ENCODE measurements at places on chromosomes 4 and X.

DNA sequence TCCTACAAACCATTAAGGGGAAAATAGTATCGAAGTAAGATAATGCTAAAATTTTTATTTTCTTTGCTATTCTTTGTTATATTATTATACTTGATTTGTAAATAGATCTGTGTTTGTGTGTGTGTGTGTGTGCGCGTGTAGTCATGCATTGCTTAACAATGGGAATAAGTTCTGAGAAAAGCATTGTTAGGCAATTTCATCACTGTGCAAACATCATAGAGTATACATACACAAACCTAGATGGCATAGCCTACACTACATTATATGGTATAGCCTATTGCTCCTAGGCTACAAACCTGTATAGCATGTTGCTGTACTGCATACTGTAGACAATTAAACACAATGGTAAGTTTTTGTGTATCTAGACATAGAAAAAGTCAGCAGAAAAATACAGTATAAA lies 17.1 kb downstream of the MTTP start:
- no peak for DNase-seq

DNA sequence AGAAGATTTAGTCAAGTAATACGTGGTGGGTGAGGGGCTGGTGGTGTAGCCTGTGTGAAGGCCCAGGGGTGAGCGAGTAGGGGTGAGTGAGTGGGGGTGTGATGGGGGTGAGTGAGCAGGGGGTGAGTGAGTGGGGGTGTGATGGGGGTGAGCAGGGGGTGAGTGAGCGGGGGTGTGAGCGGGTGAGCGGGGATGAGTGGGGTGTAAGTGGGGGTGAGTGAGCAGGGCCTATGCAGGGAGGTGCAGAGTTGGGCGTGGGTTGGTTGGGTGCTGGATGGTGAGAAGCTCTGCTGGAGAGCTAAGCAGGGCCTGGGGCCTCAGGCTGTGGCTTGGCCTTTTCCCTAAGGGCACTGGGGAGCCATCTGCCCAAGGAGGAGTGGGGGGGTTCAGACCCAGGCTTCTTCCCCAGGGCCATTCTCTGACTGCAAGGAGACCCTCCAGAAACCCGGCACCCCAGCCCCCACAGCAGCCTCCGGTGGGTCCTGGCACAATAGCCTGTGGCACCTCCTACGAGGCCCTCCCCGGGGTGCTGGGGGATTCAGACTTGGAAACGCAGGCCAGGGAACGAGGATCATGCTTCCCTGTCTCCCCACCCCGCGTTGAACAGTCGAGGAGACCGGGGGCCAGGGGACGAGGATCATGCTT lies 30.4 kb downstream of the SH3TC1 start:
- DNase-seq, result peak; percentile 6

DNA sequence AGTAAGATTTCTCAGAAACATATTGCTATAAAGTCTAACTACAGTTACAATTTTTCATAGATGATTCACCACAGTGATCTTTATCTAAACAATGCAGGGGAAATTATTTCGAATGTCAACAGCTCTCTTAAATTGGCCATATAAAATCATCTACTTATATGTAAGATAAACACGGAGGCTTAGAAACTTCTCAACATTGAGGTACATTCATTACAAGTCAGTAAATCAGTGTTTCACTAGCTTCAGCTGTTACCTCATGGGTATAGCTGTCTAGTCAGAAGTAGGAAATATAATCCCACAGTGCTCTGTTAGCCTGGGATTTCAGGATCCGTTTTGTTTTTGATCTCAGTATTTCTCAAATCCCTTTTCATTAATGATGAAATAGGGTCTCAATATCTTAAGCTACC lies 43.2 kb downstream of the PCDH7 start:
- no peak for DNase-seq

DNA sequence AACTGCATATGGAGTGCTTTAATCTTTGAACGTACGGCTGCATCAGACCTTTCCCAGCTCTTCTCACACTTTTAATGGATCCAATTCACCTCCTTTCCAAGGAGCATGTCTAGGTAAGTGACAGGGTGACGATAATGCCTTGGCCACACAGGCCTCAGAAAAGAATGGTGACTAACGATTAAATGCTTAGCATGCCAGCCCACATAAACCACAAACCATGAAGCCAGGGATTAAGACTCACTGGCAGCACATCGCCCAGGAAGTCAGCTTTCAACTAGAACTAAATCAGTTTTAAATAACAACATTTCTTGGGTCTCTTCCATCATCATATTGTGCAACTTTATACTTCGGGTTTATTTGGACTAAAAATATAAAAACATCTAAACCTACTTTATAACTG lies 28.7 kb downstream of the INPP4B start:
- DNase-seq, result peak; percentile 54

GRCh38 chr4:176844448-176844847 lies 51.7 kb upstream of the VEGFC start:
- DNase-seq, result no peak

DNA sequence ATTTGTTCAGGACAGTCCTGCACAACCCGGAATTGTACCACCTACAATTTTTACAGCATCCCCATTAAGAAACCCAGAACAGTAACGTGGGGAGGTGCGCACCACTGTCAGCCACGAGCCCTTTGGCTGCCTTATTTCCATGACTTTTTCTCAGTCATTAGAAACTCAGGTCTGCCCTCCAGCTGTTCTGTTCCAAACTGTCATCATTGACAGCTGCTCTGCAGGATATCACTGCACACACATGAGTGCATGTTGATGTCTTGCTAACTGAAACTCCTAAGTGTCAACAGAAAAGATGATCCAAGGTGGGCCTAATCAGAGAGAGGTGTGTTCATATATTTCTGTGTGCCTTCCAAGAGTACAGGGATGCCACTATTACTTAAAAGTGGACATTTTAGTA lies 123.4 kb downstream of the PARM1 start:
- DNase-seq, result no peak
